CD4-positive, alpha-beta memory T cell (primary cell): ENCODE measurements at places on chromosomes 2 and 18.

GRCh38 chr2:159179096-159179495 lies 107.4 kb downstream of the WDSUB1 start:
- H3K4me1 ChIP-seq: no peaks in the 10 kb centered on the region
- no peak overlapping the region for H3K27ac ChIP-seq
- no peak for DNase-seq
- no peaks in the 10 kb centered on the region for H3K27me3 ChIP-seq
- no peak overlapping the region for H3K4me3 ChIP-seq

GRCh38 chr2:182642328-182642727 lies 73.7 kb upstream of the DNAJC10 start:
- H3K36me3 ChIP-seq: no peaks in the 10 kb centered on the region
- H3K4me1 ChIP-seq: no peaks in the 10 kb centered on the region
- no peak overlapping the region for H3K4me3 ChIP-seq

GRCh38 chr2:26034637-26034992 lies 731 bp downstream of the RAB10 start:
- peak overlapping the region; percentile 86 for H3K27ac ChIP-seq
- peaks cover 43% of the 10 kb centered on the region for H3K4me1 ChIP-seq
- H3K4me3 ChIP-seq: peak overlapping the region; percentile 73
- H3K27me3 ChIP-seq: no peaks in the 10 kb centered on the region
- H3K36me3 ChIP-seq: peaks cover 4% of the 10 kb centered on the region
- peak; percentile 66 for DNase-seq

GRCh38 chr18:79069717-79070151 lies 540 bp downstream of the ATP9B start:
- no peaks in the 10 kb centered on the region for H3K36me3 ChIP-seq
- peaks cover 41% of the 10 kb centered on the region for H3K4me1 ChIP-seq
- no peaks in the 10 kb centered on the region for H3K27me3 ChIP-seq

DNA sequence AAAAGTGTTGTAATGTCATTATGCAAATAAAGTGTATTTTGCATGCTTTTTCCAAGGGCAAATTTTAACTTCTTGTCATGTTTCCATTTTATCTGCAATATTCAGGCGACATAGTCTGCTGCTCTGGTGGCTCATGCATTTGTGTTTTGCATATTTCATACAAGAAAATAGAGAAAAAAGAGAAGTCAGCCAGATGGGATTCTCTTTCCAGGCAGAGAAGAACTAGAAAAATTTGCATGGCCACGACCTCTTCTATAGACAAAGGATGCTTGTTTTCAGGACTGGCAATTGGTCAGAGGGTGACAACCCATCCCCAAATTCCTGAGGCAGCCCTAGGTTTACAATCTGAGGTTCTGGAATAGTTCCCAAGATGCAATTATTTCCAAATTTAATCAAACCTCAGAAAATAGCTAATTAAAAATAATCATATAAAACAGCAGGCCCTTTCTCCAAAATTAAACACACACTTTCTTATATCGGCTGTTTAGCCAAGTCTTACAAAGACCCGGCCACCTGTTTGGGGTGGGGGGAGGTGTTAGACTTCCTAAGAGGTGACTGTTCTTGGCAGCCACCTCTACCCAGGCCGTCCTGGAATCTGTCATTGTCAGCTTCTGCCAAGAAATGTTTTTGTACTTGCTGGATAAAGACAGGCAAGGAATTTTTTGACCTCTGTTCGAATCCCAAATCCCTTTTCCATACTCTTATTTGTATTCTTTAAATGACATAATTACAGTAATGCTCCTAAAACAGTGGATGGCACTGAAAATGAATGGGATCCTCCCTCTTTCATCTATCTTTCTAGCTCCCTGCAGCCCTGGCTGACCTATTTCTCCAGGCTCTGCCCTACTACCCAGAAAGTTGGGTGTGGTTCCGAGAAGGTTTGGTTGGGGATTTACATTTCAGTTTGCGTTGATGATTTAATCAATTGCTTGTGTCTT lies 20.8 kb upstream of the SOS1 start:
- DNase-seq: peak; percentile 43
- H3K4me3 ChIP-seq: no peak overlapping the region
- H3K27ac ChIP-seq: peak overlapping the region; percentile 29
- peaks cover 69% of the 10 kb centered on the region for H3K4me1 ChIP-seq
- H3K36me3 ChIP-seq: no peaks in the 10 kb centered on the region

DNA sequence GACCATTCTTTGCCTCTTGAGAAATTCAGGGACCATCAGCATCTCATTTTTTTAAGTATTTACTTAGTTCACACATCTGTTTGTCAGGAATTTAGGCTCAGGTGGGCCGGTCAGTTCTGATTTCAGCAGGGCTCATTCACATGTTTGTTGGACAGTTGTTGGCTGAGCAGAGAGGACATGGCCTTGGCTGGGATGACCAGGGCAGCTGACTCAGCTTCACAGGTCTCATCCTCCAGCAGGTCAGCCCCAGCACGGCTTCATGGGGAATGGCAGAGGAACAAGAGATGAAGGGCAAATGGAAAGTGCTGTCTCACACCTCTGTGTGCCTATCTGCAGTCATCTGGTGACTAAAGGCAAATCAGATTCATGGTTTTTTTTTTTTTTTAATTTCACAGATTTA lies 136.1 kb upstream of the TMEM200C start:
- H3K4me3 ChIP-seq: no peak overlapping the region
- DNase-seq: no peak
- no peak overlapping the region for H3K27ac ChIP-seq
- no peaks in the 10 kb centered on the region for H3K36me3 ChIP-seq
- H3K27me3 ChIP-seq: no peaks in the 10 kb centered on the region

DNA sequence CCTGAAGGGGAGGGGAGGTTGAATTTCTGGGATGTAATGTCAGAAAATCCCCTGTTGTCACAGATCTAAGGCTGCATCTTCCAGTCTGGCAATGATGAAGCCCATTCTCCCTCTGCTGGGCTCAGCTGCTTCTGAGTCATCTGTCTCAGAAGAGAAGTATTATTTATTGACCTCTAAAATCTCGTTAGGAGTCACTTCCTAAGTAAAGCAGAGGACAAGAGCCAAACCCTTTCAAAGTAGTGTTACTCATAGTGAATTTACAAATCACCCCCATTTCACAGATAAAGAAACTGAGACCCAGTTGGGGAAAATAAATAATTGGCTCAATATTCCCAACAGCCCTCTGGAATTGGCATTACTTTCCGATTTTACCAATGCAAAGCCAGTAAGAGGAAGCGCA lies 167.3 kb upstream of the SKOR2 start:
- no peak overlapping the region for H3K4me3 ChIP-seq
- no peaks in the 10 kb centered on the region for H3K36me3 ChIP-seq
- H3K27me3 ChIP-seq: no peaks in the 10 kb centered on the region
- no peaks in the 10 kb centered on the region for H3K4me1 ChIP-seq
- H3K27ac ChIP-seq: no peak overlapping the region

DNA sequence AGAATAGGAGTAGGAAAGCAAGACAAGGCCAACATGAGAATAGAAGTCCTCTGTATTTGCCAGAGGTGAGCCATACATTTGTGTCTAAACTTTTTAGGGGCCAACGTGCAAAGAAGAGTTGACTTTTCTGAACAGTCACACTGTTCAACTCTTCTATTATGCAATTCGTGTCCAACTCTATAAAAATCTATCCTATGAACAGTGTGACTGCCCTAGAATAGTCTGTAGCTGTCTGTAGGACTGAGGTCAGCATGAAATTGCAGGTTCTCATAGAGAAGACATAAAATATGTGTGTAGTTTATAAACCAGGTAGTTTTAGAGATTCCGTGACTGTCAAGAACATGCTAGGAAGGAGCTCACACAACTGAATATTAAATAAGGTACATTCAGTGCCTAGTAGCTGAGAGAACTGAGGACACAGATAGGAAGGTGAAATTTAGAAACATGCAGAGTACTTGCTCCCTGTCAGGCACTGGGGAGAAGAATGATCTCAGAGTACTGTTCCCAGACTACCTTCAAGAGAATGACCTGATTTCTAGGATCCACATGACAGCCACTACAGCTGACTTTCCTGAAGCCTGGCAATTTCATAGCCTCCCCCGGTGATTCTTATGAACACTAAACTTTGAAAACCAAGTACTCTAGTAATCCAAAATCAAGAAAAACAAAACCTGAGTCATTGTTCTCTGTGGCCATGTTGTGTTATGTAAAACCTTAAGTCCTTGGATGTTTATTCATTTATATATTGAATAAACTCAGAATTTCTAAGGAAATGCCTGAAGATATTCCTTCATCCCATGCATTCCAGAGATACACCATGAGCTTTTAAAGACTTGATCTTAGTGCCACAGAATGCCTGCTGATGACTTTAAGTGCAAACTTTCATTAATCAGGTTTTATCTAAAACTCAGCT lies 201.5 kb upstream of the BOD1L2 start:
- H3K27me3 ChIP-seq: no peaks in the 10 kb centered on the region
- H3K27ac ChIP-seq: no peak overlapping the region
- no peak for DNase-seq
- no peaks in the 10 kb centered on the region for H3K36me3 ChIP-seq

GRCh38 chr18:28078298-28078697 lies 98.6 kb downstream of the CDH2 start:
- no peaks in the 10 kb centered on the region for H3K27me3 ChIP-seq
- no peak for DNase-seq
- no peak overlapping the region for H3K27ac ChIP-seq
- no peaks in the 10 kb centered on the region for H3K4me1 ChIP-seq
- no peak overlapping the region for H3K4me3 ChIP-seq

GRCh38 chr2:210288408-210288807 lies 26.6 kb downstream of the MYL1 start:
- no peaks in the 10 kb centered on the region for H3K36me3 ChIP-seq
- DNase-seq: no peak
- H3K27ac ChIP-seq: no peak overlapping the region
- H3K27me3 ChIP-seq: no peaks in the 10 kb centered on the region
- H3K4me3 ChIP-seq: no peak overlapping the region

DNA sequence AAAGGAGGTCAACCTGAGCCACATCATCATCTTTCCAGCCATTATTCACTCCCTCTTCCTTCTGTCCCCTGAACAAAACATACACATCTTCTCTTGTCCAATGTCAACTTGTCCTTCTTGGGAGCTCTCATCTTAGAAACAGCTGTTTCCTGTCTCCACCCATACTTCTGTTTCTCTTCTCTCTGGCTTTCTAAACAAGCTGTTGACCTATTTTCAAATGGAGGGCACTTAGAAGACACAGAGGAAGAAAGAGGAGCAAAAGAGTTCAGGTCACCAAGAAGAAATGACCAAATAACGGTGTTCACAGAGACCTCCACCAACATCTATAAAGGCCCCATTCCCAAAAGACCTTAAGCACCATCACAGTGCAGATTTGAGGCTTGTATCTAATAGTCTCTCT lies 355.9 kb upstream of the HNRNPA3 start:
- H3K27me3 ChIP-seq: no peaks in the 10 kb centered on the region
- no peaks in the 10 kb centered on the region for H3K36me3 ChIP-seq
- DNase-seq: peak; percentile 4
- peaks cover 47% of the 10 kb centered on the region for H3K4me1 ChIP-seq
- no peak overlapping the region for H3K4me3 ChIP-seq

GRCh38 chr2:3242747-3243369 lies 134.8 kb downstream of the EIPR1 start:
- no peaks in the 10 kb centered on the region for H3K27me3 ChIP-seq
- peak; percentile 69 for DNase-seq
- no peaks in the 10 kb centered on the region for H3K36me3 ChIP-seq

- no peak for DNase-seq
- no peaks in the 10 kb centered on the region for H3K4me1 ChIP-seq
- no peak overlapping the region for H3K27ac ChIP-seq
- H3K36me3 ChIP-seq: no peaks in the 10 kb centered on the region
Observed at GRCh38 chr18:44518091-44518615, 162.5 kb upstream of the SETBP1 start.

GRCh38 chr2:167052825-167053224 lies 164.5 kb downstream of the XIRP2 start:
- no peak overlapping the region for H3K27ac ChIP-seq
- no peak for DNase-seq
- H3K27me3 ChIP-seq: no peaks in the 10 kb centered on the region
- no peaks in the 10 kb centered on the region for H3K36me3 ChIP-seq

DNA sequence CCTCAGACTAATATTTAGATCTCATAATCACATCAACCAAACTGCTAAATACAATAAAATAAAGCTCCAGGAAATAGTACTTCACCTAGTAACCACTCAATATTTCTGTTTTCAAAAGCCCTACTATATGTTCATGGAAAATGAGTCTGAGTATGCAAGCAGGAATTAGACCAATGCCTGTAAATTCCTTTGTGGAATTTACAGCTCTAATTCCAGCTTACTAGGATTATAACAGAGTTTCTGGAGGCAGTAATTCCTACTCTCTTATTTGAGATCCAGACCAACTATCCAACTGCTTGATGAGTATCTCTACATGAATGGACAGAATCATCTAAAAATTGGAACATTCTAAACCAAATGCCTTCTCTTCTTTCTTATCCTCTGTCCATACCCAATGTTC lies 11.6 kb downstream of the CDKL4 start:
- H3K4me3 ChIP-seq: no peak overlapping the region
- no peak overlapping the region for H3K27ac ChIP-seq
- peaks cover 15% of the 10 kb centered on the region for H3K4me1 ChIP-seq
- no peak for DNase-seq
- H3K27me3 ChIP-seq: no peaks in the 10 kb centered on the region

- peaks cover 9% of the 10 kb centered on the region for H3K4me1 ChIP-seq
- no peaks in the 10 kb centered on the region for H3K36me3 ChIP-seq
- no peak for DNase-seq
- no peak overlapping the region for H3K27ac ChIP-seq
- no peak overlapping the region for H3K4me3 ChIP-seq
- no peaks in the 10 kb centered on the region for H3K27me3 ChIP-seq
Observed at GRCh38 chr2:208012449-208012848, 12.9 kb downstream of the PLEKHM3 start.

GRCh38 chr2:27255660-27256059 lies 7.2 kb downstream of the SLC30A3 start:
- no peaks in the 10 kb centered on the region for H3K36me3 ChIP-seq
- H3K27ac ChIP-seq: no peak overlapping the region
- DNase-seq: no peak
- peaks cover 25% of the 10 kb centered on the region for H3K27me3 ChIP-seq
- no peaks in the 10 kb centered on the region for H3K4me1 ChIP-seq

GRCh38 chr2:42598656-42599055 lies 30.2 kb downstream of the MTA3 start:
- H3K36me3 ChIP-seq: no peaks in the 10 kb centered on the region
- H3K27ac ChIP-seq: no peak overlapping the region
- no peaks in the 10 kb centered on the region for H3K27me3 ChIP-seq
- H3K4me1 ChIP-seq: no peaks in the 10 kb centered on the region
- no peak overlapping the region for H3K4me3 ChIP-seq

- H3K4me3 ChIP-seq: no peak overlapping the region
- H3K27me3 ChIP-seq: no peaks in the 10 kb centered on the region
Observed at GRCh38 chr18:61489334-61489733, 156.1 kb downstream of the CDH20 start.

- DNase-seq: peak; percentile 50
- H3K36me3 ChIP-seq: no peaks in the 10 kb centered on the region
- H3K27me3 ChIP-seq: no peaks in the 10 kb centered on the region
- H3K4me3 ChIP-seq: peak overlapping the region; percentile 17
Observed at GRCh38 chr18:79394534-79395307, 1.0 kb upstream of the NFATC1 start.

- no peak for DNase-seq
- no peak overlapping the region for H3K4me3 ChIP-seq
- H3K27me3 ChIP-seq: no peaks in the 10 kb centered on the region
- H3K4me1 ChIP-seq: no peaks in the 10 kb centered on the region
- no peak overlapping the region for H3K27ac ChIP-seq
- H3K36me3 ChIP-seq: no peaks in the 10 kb centered on the region
Observed at GRCh38 chr2:188327518-188328213, 36.0 kb downstream of the GULP1 start.
